Kidney (tissue), 22 donors: ENCODE measurements at places on chromosomes 7 and 10. TPM values are rescaled to one million over a fixed set of nuclear protein-coding genes. Genes with fewer than 3 reads are reported as not detected.
A peak's percentile ranks its signal among the peaks of the same experiment; 100 is the strongest.

- no peaks in the 10 kb centered on the region for H3K4me1 ChIP-seq
- H3K27ac ChIP-seq: no peak overlapping the region
- no peaks in the 10 kb centered on the region for H3K27me3 ChIP-seq
- no peak overlapping the region for H3K4me3 ChIP-seq
- H3K36me3 ChIP-seq: no peaks in the 10 kb centered on the region
Observed at GRCh38 chr7:18520450-18521235, 25.1 kb downstream of the HDAC9 start.

- no peaks in the 10 kb centered on the region for H3K27me3 ChIP-seq
- no peak overlapping the region for H3K4me3 ChIP-seq
- DNase-seq: no peak
- no peak overlapping the region for H3K27ac ChIP-seq
- peaks cover 3% of the 10 kb centered on the region for H3K4me1 ChIP-seq
- no peaks in the 10 kb centered on the region for H3K36me3 ChIP-seq
Observed at GRCh38 chr7:46292741-46293140, 371.7 kb upstream of the IGFBP3 start.

GRCh38 chr7:134527979-134528371 is 608 bp downstream of the AKR1B10 start:
- peak; percentile 51 for DNase-seq
- H3K27ac ChIP-seq: no peak overlapping the region
- no peak overlapping the region for H3K4me3 ChIP-seq

GRCh38 chr7:26842897-26843296 is 21.5 kb downstream of the SKAP2 start:
- H3K27ac ChIP-seq: no peak overlapping the region
- H3K36me3 ChIP-seq: no peaks in the 10 kb centered on the region
- H3K27me3 ChIP-seq: no peaks in the 10 kb centered on the region
- H3K4me1 ChIP-seq: no peaks in the 10 kb centered on the region
- H3K4me3 ChIP-seq: no peak overlapping the region

The NKX2-3 gene
- total RNA-seq: not detected

- H3K27ac ChIP-seq: no peak overlapping the region
- H3K4me1 ChIP-seq: no peaks in the 10 kb centered on the region
- DNase-seq: no peak
- no peaks in the 10 kb centered on the region for H3K27me3 ChIP-seq
- no peak overlapping the region for H3K4me3 ChIP-seq
Observed at GRCh38 chr10:1651270-1651966, 85.9 kb downstream of the ADARB2 start.

GRCh38 chr7:157299613-157300368 is 37.0 kb upstream of the DNAJB6 start:
- H3K36me3 ChIP-seq: no peaks in the 10 kb centered on the region
- H3K4me3 ChIP-seq: no peak overlapping the region
- H3K27me3 ChIP-seq: no peaks in the 10 kb centered on the region
- H3K4me1 ChIP-seq: peaks cover 3% of the 10 kb centered on the region

The LIPM gene
- total RNA-seq: not detected

The DGKB gene
- total RNA-seq: 1.5 TPM

- H3K4me1 ChIP-seq: no peaks in the 10 kb centered on the region
- DNase-seq: no peak
- no peaks in the 10 kb centered on the region for H3K36me3 ChIP-seq
Observed at GRCh38 chr7:117805241-117805640, 68.0 kb downstream of the CTTNBP2 start.

- DNase-seq: no peak
- H3K4me1 ChIP-seq: no peaks in the 10 kb centered on the region
- H3K27ac ChIP-seq: no peak overlapping the region
- H3K36me3 ChIP-seq: peaks cover 1% of the 10 kb centered on the region
Observed at GRCh38 chr7:74525140-74525539, 71.4 kb downstream of the GTF2IRD1 start.

The PTER gene
- 22.2 TPM for total RNA-seq

DNA sequence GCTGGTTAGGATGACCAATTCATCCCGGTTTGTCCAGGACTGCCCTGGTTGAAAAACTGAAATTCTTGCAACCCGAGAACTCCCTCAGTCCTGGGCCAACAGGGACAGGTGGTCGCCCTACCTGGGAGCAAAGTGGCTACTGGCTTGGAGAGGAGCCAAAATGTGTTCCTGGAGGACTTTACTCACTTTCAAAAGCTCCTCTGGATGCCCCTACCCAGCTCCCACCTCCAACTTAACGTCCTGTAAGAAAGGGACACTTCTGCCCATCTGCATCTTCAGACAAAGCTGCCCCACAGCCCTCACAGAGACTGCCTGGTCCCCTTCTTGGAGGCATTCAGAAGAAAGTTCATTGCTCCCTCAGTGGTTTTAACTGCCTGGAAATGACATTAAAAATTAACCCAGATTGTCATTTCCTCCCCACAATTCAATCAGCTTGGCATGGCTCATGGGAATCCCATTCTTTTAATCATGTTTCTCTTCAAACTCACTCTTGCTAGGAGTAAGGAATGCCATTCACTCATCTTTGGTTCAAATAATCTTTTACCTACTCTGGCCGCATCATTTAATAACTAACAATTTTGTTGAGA is 24.0 kb upstream of the HSPA12A start:
- H3K27ac ChIP-seq: no peak overlapping the region
- H3K4me1 ChIP-seq: peaks cover 20% of the 10 kb centered on the region
- no peaks in the 10 kb centered on the region for H3K27me3 ChIP-seq
- H3K4me3 ChIP-seq: no peak overlapping the region

The APBB1IP gene
- total RNA-seq: 20.5 TPM

GRCh38 chr10:19572056-19572455 is 244.2 kb upstream of the PLXDC2 start:
- no peak overlapping the region for H3K4me3 ChIP-seq
- DNase-seq: no peak
- no peaks in the 10 kb centered on the region for H3K27me3 ChIP-seq
- no peaks in the 10 kb centered on the region for H3K4me1 ChIP-seq

The TUBAL3 gene
- total RNA-seq: 0.44 TPM

DNA sequence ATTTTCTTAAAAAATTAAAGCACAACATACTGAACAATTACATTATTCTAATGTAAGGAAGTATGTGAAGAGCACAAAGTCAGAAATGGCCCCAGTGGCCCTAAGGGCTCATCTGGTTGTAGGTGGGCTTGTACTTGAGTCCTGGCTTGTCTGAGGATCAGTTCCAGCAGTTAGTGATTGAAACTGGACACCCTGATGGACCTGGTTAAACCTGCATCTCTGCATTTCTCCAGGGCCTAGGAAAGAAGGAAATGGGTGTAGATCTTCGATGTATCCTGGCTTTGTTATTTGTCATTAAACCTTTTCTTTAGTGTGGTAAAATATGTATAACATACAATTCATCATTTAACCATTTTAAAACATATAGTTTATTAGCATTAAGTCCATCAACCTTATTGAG is 9.7 kb upstream of the AKR1C2 start:
- H3K4me1 ChIP-seq: no peaks in the 10 kb centered on the region
- no peak overlapping the region for H3K27ac ChIP-seq
- DNase-seq: no peak
- no peak overlapping the region for H3K4me3 ChIP-seq
- H3K27me3 ChIP-seq: no peaks in the 10 kb centered on the region
- H3K36me3 ChIP-seq: no peaks in the 10 kb centered on the region

DNA sequence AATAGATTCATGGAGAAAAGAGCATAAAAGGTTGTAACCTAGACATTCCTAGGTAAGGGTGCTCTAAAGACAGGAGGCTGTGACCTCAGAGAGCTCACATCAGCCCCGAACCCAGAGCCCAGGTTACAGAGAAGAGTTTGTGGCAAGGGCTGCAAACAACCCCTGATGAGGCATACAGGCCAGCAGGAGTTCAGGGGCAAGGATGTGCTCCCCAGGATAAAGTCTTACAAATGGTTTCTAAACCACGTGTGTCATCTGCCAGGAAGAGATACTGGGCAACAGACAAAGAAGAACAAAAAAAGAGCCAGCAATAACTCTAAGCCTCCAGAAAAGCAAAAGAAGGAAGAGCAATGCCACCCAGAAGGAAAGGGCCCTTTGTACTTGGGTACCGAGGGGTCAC is 27.7 kb downstream of the NCAPG2 start:
- H3K27me3 ChIP-seq: no peaks in the 10 kb centered on the region
- no peaks in the 10 kb centered on the region for H3K4me1 ChIP-seq
- H3K4me3 ChIP-seq: no peak overlapping the region
- no peak overlapping the region for H3K27ac ChIP-seq
- DNase-seq: no peak
- H3K36me3 ChIP-seq: no peaks in the 10 kb centered on the region

- H3K27ac ChIP-seq: no peak overlapping the region
- no peaks in the 10 kb centered on the region for H3K36me3 ChIP-seq
- DNase-seq: no peak
Observed at GRCh38 chr10:110903280-110904278, 15.4 kb downstream of the BBIP1 start.

The RASSF4 gene
- 76.4 TPM for total RNA-seq

The FOXK1 gene
- 44.2 TPM for total RNA-seq

GRCh38 chr7:117124591-117125220 is 171.4 kb downstream of the ST7 start:
- peak; percentile 78 for DNase-seq
- H3K36me3 ChIP-seq: no peaks in the 10 kb centered on the region
- no peak overlapping the region for H3K4me3 ChIP-seq
- H3K27ac ChIP-seq: peak overlapping the region; percentile 28
- H3K4me1 ChIP-seq: peaks cover 3% of the 10 kb centered on the region

DNA sequence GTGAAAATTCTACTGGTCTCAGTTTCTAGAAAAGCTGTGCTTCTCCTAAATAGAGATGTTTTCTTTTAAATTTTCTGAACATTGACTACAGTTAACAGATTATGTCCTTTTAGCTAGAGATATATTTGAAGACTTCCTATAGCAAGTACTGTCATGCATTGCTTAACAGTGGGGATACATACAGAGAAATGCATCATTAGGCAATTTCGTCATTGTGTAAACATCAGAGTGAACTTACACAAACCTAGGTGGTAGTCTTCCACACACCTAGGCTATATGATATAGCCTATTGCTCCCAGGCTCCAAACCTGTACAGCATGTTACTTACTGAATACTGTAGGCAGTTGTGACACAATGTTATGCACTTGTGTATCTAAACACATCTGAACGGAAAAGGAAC is 28.5 kb downstream of the PIK3CG start:
- DNase-seq: no peak
- H3K27ac ChIP-seq: no peak overlapping the region
- H3K27me3 ChIP-seq: no peaks in the 10 kb centered on the region
- no peaks in the 10 kb centered on the region for H3K4me1 ChIP-seq
- H3K36me3 ChIP-seq: no peaks in the 10 kb centered on the region

GRCh38 chr10:78205457-78206016 is 171.9 kb downstream of the RPS24 start:
- H3K27ac ChIP-seq: no peak overlapping the region
- H3K4me3 ChIP-seq: no peak overlapping the region
- H3K27me3 ChIP-seq: no peaks in the 10 kb centered on the region

The GPR141 gene
- total RNA-seq: 3.3 TPM

- H3K36me3 ChIP-seq: no peaks in the 10 kb centered on the region
- no peaks in the 10 kb centered on the region for H3K4me1 ChIP-seq
- H3K27me3 ChIP-seq: no peaks in the 10 kb centered on the region
- no peak overlapping the region for H3K4me3 ChIP-seq
- no peak for DNase-seq
- H3K27ac ChIP-seq: no peak overlapping the region
Observed at GRCh38 chr10:12351447-12351846, 2.1 kb downstream of the CAMK1D start.

The PITX3 gene
- total RNA-seq: not detected

The EFCAB10 gene
- 0.91 TPM for total RNA-seq
